ENCODE measurements at places on chromosomes 5 and 9.

- no peak for DNase-seq
Measured at GRCh38 chr5:122253794-122254193, 58.2 kb upstream of the SNCAIP start.

- no peak for DNase-seq
Measured at GRCh38 chr9:80127920-80128319, 556.2 kb downstream of the TLE4 start.

GRCh38 chr9:3848445-3849114 is 322.8 kb upstream of the RFX3 start:
- no peak for DNase-seq

- no peak for DNase-seq
Measured at GRCh38 chr9:134539586-134540194, 101.9 kb upstream of the COL5A1 start.

DNA sequence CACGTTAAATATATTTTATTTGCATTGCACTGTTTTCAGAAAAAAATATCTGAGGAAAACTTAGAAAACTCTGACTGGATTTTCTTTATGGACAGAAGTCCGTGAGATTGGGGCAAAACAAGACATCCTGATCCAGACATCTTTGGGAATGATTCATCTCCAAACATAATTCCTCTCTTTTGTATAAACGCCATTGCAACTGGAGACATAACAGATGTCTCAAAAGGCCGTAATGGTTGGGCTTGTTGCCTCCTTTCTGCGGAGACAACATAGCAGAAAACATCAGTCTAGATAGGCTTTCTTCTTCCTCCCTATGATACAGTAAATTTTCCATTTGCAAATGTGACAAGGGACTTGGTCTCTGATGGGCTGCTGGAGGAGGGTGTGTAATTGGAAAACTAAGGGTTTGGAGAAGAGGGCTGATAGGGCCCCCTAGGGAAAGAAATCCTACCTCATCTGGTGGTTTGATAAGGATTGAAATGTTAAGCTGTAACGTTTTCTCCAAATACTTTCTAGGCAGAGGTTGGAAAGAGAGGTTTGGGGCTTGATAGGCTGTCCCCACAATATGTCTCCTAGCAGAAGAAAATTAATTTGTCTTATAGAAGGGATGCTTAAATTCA is 631.5 kb upstream of the ST8SIA4 start:
- no peak for DNase-seq

GRCh38 chr5:173924899-173925298 is 36.8 kb downstream of the CPEB4 start:
- no peak for DNase-seq

- DNase-seq = no peak
Measured at GRCh38 chr9:129220771-129221170, 42.7 kb upstream of the IER5L start.

DNA sequence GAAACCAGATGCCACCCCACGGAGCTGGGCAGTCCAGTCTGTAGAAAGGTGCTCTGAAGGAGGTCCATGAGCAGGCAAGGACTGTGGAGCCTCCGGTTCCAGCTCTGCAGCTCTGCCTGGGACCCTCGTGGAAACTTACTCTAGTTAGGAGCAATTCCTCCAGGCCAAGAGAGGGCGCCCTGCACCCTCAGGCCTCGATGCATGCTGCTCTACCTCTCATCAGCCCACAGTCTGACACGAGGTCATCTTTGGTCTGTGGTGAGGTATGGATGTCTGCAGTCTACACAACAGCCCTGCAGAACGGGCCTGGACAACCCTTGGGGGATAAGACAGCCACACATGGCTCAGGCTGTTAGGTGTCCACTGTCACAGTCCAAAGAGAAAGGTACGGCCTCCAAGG is 50.6 kb upstream of the UBTD2 start:
- DNase-seq = no peak

DNA sequence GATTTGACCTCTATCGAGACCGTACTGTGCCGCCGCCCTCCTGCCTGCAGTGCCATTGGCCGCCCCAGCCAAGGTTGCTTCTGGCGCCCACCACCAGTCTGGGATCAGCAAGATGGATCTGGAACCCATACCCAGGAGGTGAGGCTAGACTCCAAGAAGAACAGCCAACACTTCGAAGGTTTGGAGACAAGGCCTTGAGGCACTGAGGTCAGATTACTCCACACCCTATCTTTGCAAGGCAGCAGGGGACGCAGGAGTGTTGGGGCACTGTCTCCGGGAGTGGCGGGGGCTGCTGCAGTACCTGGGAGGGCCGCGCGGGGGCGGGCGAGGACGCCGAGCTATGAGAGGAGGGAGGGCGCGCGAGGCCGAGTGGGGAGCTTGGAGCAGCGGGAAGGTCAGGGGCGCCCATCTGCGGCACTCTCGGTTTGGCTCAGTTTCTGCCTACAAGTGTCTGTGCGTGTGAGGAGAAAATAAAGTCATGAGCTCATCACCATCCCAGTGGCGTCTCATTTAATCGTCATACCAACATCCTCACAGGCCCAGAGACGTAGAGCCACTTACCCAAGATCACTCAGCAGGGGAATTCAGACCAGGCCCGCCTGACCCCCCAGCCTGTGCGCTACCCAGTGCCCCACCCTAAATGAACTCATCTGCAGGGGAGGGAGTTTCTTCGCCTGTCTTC is 20.5 kb upstream of the PSD2 start:
- DNase-seq = no peak

GRCh38 chr5:63121471-63121870 is 542.9 kb downstream of the LRRC70 start:
- DNase-seq = no peak

DNA sequence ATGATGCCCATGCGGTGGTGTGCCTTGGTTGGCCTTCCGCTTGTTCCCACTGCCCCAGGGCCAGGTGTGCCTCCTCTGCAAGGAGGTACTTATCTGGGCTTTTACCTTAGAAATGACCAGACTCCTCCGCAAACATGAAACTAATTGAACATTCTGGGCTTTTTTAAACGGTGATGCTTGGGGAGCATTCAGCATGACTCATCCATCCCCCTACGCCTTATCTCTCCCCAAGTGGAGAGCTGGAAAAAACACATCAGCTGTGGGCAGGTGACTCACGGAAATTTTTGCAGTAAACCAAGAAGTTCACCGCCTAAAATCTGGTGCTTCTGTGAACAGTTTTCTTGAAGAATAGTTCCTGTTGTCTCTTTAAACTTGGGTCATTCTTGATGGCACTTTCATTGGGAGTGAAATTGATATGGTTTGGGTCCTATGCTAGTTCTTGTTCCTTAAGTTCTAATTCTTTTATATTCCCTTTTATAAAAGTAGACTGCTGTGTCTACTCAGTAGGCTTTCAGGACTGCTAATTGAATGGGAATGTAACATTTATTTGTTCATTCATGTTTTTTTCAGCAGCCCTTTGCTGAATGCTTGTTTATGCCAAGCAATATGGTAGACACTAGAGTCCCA is 39.6 kb downstream of the SFXN1 start:
- DNase-seq = no peak

DNA sequence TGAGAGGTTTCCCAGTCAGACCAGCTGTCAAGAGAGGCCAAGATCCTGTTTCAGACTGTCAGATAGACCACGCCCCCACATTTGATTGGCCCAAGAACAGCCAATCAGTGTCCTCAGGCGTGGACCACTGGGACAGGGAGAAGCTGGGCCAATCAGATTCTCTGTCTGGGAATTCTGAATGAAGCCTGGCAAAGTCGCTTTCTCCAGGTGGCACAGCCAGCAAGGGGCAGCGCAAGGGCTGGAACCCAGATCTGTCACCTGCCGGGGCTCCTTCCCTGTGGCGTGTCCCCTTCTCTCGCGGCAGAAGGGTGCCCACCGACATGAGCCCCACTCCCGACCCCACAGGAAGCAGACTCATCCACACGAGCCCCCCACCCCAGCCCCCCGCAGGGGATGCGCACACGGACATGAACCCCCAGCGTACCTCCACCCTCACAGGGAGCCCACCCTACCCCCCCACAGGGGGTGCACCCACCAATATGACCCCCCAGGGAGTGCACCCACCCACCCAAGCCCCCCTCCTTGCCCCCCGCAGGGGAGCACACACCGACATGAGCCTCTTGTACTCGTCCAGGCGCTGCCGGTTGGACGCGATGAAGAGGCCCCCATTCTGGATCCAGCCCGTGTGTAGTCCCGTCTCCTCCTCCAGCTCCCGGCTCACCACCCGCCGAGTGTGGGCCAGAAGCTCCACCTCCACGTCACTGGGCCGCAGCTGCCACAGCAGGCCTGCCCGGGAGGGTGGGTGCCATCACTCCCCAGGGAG is 6.1 kb downstream of the SARDH start:
- peak; percentile 12 for DNase-seq

DNA sequence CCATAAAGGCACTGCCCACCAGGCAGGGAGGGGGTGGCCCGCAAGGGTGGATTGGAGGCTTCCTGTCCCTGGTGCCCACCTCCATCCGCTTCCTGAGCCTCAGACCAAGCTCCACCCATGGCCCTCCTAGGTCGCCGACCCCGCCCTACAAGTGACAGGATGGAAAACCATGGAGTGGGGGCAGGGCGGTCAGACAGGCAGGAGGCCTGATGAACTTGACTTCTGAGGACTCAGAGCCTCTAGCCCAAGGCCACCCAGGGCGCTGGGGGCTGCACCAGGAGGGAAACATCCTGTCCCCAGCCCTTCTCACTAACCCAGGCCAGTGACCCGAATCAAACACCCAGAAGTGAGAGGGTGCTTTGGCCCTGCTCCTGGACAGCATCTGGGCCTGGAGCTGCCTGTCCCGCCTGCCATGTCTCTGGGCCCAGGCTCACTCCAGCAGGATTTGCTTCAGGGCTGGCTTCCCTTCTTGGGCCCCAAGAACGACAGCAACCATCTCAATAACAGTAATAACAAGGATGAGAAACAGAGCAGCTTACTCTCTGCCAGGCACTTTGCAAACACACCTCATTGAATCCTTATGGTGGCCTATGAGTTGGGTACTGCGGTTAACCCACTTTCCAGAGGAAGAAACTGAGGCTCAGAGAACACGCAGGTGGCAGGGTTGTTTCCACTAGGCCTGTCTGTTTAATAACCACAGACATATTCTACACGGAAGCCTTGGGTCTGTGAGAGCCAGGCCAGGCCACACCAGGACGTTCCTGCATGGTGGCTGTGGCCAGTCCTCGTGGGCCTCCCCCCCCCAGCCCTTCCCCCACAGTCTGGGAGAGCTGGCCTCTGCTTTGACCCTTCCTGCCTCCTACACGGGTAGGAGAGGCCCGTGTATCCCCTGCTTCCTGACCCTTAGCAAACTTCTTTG is 4.4 kb upstream of the ST6GALNAC6 start:
- DNase-seq = no peak

DNA sequence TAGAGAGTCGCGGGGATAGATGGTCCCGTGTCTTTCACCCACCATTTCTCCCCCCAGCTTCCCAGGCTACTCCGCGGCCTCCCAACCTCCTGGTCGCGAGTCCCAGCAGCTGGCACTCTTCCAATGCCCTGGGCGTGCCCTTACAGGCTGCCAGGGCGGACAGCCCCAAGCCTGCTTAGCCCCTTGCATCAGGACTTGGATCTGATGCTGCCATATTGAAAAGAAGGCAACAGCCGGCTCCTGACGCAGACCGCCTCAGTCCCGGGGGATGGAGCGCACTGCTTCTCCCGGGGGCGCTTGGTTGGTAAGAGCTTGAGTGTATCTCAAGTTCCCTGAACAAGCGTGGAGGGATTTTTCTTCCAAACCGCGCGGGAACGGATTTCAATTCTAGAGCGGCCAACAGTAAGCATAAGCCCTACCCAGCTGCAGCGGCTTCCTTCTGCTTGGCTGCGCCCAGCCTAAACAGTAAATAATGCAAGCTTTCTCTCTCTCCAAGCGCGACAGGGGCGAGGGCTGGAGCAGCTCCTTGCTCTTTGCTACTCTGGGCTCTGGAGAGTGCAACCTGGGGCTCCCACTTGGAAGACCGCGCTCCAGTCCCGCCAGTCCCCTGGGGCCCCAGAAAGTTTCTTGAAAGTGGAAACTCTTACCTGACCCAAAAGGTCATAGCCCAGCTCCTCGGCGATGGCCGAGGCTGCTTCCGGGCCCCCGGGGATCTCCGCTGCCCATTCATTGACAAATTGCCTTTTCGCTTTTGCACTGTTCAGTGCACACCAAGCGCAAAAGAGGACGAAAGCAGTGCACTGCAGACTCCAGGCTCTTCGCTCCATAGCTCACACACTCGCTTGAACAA is 607 bp downstream of the PCSK1 start:
- peak; percentile 70 for DNase-seq

GRCh38 chr9:35658968-35659220 is 802 bp downstream of the CCDC107 start:
- no peak for DNase-seq

DNA sequence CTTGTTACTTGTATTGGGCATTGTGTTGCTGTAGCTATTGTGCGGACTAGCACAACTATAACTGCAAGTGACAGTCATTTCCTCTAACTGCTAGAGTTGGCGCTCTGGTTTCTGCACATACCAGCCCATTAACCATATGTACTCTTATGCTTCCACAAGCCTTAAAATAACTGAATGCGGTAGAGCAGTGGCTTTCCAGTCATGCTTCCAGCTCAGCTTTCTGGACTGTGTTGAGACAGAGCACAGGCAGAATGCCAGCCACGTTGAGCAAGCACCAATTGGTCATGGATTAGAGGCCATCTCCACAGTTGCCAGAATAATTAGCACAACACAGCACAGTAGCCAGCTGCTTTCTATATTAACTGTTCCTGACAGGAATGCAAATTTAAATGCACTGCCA is 12.2 kb downstream of the INVS start:
- no peak for DNase-seq

GRCh38 chr9:71592400-71592799 is 175.9 kb downstream of the CEMIP2 start:
- DNase-seq = no peak

DNA sequence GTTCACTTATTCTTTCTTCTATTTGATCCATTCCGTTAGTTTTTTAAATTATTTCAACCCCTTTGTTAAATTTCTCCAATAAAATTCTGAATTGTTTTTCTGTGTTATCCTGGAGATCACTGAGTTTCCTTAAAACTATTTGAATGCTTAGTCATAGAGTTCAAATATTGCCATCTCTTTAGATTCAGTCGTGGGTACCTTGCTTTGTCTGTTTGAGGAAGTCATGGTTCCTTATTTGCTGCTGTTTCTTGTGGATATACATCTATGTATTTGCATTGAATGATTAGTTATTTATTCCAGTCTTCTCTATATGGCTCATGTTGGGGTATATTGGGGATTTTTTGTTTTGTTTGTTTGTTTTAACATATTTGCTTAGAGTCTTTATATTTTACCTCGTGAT is 80.6 kb downstream of the HINT1 start:
- no peak for DNase-seq

- no peak for DNase-seq
Measured at GRCh38 chr5:13859270-13860065, 85.0 kb downstream of the DNAH5 start.

DNA sequence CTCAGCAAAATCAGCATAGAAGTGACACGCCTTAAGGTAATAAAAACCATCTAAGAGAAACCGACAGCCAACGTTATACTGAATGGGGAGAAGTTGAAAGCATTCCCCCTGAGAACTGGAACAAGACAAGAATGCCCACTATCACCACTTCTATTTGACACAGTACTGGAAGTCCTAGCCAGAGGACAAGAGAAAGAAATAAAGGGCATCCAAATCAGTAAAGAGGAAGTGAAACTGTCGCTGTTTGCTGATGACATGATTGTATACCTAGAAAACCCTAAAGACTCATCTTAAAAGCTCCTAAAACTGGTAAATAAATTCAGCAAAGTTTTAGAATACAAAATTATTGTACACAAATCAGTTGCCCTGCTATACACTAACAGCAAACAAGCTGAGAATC is 393.3 kb downstream of the KIF4B start:
- DNase-seq = no peak
